ENCODE measurements at places on chromosomes 2 and 18.

DNA sequence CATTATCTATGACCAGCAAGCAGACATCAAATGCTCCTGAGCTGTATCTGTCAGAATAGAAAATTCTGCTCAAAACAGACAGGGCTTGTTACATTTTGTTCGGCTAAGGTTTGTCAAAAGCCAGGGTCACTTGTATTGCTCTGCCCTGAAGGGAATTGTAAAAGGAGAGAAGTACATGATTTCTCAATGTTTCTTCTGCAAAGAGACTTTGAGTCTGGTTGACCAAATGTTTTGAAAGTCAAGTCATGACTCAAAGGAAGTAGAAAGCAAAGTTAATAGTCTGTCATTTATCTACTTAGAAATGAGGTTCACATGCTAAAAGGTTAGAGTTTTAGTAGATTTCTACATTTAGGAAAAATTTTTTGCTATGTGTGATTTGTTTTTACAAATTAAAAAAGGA lies 1624.1 kb upstream of the ZEB2 start:
- DNase-seq, result no peak

DNA sequence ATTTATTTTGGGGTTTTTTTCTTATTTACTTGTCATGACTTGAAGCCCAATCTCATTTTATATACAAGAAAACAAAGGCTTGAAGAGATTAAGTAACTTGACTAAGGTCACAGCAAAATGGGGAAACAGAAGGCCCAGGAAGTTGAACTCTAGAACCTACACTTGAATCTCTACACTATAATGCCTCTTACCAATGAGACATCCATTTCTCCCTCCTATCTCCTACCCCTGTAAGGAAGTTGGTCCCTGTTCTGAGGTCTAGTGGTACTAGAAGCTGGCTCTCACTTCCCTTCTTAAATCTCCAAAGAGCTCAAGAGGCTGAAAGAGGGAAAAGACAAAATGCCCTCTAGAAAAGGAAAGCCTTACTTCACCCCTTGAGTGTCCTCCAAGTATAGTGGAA lies 25.5 kb upstream of the IHH start:
- no peak for DNase-seq

GRCh38 chr18:57343833-57344232 lies 8.5 kb upstream of the ST8SIA3 start:
- no peak for DNase-seq

DNA sequence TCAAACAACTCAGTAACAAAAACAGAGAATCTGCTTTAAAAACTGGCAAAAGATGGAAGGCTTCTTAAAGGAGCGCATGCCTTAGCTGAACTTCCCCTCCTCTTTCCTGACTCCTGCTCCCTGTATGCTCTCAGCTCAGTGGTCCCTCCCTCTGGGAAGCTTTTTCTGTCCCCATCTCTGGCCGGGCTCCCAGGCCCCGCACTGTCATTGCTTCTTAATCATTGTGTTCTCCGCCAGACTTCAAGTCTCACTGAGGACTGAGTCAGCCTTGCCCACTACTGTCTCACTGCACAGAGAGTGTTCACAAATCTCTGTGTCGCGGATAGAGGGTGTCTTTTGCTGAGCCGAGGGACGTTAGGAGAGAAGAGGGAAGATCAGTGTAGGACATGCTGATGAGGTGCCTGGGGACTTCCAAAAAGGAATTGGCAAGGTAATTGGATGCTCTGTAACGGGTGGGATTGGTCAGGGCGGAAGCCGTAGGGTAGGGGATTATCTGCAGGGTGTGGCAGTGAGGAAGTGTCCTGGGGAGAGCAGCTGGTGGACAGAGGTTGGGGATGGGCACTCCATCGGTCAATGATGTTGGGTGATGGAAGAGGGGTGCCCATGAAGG lies 16.2 kb downstream of the TOGARAM2 start:
- DNase-seq, result no peak

GRCh38 chr2:171718720-171719119 lies 31.5 kb downstream of the DYNC1I2 start:
- DNase-seq, result no peak

All from DMS79 (cell line).